ENCODE measurements at places on chromosomes 3 and 15.

DNA sequence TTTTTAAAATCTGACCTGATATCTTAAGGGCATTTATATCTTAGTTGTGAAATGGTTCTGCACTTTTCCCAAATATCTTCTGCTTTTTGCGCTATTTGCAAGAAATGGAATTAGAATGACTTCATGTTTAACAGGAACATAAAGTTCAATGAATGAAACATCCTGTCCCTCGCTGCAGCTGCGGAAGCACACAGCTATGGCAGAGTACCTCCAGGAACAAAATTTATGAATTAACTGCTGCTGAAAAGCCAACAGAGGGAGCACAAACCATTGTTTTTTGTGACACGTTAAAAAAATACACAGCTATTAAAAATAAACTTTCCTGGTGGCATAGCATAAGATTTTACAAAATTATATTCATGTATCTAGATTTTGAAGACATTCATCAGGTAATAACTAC lies 404.4 kb upstream of the MDFIC2 start:
- no peak for DNase-seq

DNA sequence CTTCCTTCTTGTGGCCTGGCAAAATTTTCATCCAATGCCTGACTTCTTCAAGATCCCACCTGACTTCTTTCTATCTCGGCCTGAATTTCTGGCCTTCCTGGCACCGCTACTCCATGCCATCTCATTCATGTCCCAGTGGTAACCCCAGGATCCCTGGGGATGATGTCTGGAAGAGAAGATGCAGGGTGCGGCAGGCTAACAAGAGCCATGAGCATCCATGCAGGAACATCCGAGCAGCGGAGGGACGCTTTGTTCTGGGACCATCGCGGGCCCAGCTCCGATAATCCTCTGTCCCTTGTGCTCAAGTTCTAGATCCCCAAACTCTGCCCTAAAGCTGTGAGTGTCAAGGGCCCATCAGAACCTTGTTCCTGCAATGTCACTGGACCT lies 10.9 kb downstream of the MYL3 start:
- DNase-seq: no peak

DNA sequence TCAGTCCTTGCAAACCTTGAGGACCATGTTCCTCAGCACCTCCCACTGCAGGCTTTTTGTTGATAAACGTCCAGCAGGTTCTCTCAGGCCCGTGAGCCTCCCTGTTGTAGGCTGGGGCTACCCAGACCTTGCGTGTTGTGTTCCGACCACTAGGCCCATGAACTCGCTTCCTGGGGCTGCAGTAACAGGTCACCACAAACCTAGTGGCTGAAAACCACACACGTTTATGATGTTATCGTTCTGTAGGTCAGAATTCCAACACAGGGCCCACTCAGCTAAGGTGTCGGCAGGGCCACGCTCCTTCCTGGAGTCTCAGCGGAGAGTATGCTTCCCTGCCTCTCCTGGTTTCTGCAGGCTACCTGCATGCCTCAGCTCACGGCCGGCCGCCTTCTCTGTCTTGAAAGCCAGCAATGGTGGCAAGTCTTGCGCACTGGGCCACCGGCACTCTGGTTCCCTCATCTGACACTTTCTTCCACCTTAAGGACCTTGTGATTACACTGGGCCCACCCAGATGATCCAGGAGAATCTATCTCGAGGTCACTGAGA lies 60.8 kb downstream of the ATP10A start:
- no peak for DNase-seq

GRCh38 chr15:42385980-42386700 lies 26.8 kb downstream of the CAPN3 start:
- no peak for DNase-seq

- no peak for DNase-seq
Observed at GRCh38 chr3:48851407-48851806, 3.7 kb upstream of the PRKAR2A start.

DNA sequence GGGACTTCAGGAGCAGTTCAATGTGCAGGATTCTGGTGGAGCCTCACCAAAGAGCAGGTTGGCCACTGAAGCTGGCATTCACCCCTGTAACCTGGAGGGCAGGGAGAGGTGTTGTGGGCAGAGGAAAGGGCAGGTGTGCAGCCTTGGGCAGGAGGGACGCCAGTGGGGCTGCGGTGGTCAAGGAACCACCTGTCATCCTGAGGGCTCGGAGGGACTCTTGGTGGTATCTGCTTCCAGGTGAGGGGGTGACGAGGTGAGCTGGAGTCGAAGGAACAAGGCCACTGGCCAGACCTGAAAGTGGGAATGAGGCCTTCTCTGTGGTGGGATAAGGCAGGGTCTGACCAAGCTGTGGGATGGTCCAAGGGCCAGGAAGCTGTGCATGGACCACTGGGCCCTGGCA lies 269.5 kb downstream of the PLCL2 start:
- DNase-seq: no peak

GRCh38 chr3:25171897-25172296 lies 256.2 kb upstream of the RARB start:
- DNase-seq: no peak

DNA sequence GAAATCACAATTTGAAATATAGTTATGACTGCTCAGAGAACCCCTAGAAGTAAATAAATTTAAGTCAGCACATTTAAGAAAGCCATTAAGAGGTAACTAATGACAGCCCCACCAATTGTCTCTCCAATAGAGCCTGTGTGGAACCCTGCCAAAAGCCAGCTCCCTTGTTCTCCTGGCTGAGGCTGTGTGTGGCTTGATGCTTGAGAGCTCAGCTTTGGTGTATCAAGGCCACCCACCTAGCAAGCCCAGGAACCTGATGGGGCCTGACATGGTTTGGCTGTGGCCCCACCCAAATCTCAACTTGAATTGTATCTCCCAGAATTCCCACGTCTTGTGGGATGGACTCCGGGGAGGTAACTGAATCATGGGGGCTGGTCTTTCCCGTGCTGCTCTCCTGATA lies 106.9 kb downstream of the LRRN1 start:
- no peak for DNase-seq

- no peak for DNase-seq
Observed at GRCh38 chr3:66435989-66436388, 64.8 kb downstream of the LRIG1 start.

DNA sequence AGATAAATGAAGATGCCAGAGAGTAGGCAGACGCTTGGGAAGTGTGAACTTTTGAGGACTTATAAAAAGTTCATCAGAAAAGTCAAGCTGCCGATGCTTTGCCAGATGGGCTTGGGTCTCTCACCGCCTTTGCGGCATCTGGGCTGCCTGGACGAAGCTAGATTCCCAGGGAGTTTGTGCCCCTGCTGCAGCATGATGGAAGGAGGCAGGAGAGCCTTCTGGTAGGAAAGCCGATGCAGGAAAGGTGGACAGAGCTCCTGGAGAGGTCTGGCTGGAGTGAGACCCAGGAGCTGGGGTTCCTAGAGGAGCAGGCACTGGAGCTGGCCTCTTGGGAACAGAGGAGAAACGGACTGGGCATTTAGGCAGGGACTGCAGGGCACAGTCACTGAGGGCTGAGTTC lies 51.9 kb upstream of the ATP2B2 start:
- no peak for DNase-seq

- DNase-seq: no peak
Observed at GRCh38 chr3:61965770-61966131, 404.4 kb downstream of the PTPRG start.

DNA sequence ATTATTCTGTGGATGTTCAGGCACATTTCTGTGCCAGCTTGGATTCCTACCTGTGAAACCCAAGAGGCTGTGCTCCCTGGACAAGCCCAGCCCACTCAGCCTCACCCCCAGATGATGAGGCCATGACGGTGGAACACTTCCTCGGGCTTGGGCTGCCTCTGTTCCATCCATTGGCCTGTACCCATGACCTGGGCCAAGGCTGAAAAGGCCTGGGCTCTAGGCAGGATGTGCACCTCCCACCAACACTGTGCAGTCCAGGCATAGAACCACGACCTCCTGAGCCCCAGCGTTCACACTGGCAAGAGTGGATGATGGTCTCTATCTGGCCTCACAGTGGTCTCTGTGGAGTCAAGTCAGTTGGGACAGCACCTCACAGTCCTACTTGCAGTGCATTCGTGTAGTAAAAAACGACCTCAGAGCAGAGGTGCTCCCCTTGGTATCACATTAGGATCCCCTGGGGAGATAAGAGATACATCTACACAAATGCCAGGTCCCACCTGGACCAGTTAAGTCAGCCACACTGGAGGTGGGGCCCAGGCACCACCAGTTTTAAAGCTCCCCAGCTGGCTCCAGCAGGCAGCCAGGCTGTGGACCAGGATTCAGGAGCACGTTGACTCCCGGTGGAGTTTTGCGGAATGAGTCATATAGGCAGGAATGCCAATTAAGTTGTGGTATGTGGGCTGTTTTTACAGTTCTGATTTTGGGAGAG lies 39.0 kb upstream of the IGF1R start:
- DNase-seq: no peak

- no peak for DNase-seq
Observed at GRCh38 chr3:37295925-37296324, 121.5 kb upstream of the LRRFIP2 start.

DNA sequence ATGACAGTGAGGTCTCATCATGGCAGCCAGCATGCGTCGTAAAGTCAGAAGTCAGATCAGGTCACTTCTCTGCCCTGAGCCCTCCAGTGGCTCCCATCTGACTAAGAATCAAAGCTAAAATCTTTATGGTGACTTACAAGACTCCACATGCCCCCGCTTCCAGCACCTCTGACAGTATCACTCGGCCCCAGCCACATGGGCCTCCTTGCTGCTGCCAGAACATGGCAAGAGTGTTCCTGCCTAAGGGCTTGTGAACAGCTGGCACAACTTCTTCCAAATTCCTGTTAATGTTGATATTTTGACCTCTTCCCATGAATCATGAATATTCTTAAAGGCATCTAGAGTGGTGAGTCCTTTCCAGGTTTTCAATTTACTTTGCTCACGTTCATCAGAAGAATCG lies 20.5 kb downstream of the POLR2M start:
- DNase-seq: no peak

GRCh38 chr3:170419557-170420087 lies 954 bp downstream of the CLDN11 start:
- DNase-seq: no peak

GRCh38 chr3:50454481-50455070 lies 48.9 kb downstream of the CACNA2D2 start:
- DNase-seq: no peak

DNA sequence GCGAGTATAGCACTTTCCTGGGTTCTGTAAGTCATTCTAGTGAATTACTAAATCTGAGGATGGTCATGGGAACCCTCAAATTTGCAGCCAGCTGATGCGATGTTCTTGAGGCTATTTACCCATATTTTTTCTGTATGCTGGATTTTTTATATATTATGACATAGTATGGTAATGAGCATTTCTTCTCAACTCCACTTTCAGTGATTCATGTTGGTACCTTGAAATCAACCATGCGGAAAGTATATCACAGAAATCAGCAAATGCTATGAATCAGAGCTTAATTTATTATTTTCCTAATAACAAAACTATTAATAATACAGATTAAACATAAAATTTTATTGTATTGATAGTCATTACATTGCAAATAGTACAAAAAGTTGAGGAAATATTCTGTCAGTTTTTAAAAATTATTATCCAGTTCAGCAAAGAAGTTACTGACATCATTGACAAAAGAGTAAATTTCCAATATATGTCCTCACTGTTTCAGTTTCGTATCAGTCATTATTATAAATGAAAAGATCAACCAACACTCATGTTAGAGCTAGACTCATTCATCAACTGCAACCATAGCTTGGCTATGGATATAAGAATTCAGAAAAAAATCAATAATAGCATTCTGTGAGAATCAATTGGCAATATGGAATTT lies 164.3 kb upstream of the SETMAR start:
- DNase-seq: no peak

DNA sequence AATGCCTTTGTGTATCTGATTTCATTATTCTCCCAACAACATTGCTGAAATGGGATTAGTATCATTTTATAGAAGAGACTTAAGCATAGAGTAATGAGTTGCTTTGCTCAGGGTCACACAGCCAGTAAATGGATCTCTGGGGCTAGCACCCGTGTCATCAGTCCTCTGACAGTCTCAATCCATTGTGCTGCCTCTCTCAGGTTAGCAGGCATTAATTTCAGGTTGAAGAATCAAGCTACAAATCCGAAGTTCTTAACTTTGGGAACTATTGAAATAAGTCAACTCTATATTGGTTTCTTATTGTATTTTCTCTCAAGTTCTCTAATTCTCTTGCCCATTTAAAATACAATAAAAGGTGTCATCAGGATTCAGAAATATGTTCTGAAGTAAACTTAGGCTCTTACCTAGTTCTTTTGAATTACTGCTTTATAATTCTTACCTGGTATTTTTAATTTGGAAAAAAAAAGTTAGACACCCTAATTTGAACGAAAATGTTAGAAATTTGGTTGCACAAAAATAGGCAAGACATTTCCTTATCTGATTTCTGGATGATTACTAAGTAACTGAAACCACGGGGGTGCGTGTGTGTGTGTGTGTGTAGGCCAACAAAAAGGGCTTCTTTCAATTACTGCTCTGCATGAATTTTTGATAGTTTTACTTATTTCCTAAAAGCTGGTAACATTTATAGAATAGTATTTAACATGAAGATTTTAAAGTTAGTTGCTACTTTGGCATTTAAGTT lies 189.8 kb downstream of the MBNL1 start:
- no peak for DNase-seq

GRCh38 chr15:96042734-96043224 lies 287.7 kb upstream of the NR2F2 start:
- DNase-seq: no peak

DNA sequence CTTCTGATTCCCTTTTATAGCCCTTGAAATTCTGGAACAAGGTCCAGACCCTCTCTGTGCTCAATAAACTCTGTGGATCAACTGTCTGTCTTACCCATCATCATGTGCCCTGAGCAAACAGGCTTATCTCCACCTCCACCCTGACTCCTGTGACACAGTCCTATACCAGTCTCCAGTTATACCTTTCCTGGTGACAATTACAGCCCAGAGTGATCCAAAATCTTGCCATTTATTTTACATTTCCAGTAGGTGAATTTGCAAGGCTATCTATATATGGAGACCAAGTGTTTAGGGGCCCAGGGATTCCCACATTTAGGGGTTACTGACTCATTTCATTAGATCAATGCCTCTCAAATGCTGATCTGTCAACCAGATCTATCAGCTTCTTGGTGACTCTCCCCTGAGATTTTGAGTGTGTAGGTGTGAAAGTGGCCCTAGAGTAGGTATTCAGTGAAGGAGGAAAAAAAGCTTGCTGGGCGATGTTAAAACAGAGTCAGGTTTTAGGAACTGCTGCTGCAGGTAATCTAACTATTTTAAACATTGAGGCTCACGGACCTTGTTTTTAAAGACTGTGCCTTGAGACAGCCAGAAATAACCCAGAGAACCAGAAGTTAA lies 229.6 kb upstream of the WNT5A start:
- DNase-seq: no peak

DNA sequence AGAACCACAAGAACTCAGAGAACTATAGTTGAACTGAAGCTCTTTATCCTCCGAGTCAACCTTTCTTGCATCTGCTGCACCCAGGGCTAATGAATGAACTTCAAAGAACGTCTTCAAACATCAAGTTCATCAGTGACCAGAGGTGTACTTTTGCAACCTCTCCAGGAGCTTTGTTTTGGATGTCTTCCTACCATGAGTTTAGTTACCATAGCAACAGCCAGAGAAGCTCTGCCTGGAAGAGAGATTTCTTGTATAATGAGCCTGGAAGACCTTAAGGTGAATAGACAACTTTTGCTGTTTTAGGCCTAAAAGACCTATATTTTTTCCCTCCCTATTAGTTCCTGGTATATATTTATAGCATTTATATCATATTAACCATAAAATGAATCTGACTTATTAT lies 9.1 kb downstream of the ACTC1 start:
- no peak for DNase-seq
